ENCODE measurements at places on chromosomes 12 and 14.

DNA sequence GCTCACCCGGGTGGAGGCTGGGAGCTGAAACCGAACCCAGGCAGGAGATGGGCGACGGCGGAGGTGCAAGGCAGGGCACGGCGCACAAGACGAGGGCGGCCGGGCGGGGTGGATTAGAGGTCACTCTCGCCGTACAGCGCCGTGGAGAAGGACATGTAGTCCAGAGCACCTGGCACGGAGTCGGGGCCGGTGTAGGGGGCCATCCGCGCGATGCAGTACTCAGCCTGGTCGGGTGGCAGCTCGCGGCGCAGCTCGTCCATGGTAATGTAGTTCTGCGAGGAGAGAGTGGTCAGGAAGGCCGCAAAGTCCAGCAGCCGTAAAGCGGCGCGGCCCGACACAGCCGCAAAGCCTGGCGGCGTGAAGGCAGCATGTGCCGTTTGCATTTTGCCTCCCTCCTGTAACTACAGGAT lies 81.9 kb upstream of the ZFP36L1 start:
- no peak for DNase-seq

DNA sequence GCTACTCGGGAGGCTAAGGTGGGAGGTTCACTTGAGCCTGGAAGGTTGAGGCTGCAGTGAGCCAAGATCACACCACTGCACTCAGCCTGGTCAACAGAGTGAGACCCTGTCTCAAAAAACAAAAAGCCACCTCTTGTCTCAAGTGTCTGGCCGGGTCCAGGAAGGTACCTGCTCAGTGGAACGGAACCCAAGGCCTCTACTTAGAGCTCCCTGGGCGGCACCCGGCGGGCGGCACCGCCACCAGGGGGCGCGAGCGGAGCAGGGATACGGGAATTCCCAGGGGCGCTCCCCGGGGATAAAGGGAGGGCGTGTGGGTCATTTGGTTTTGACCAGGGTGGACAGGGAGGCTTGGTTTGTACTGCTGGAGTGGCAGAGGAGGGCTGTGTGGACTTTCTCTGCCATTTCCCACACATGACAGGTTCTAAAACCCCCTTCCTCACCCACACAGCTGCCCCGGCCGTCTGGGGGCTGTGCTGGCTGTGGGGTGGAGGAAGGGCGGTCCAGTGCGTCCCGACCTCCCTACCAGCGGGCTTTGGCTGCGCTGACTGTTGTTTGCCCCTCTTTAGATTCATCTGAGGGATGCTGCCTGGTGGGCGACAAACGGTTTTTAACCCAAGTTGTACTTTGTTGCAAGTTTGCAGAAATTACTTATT lies 91.4 kb downstream of the SETD3 start:
- peak; percentile 10 for DNase-seq

- DNase-seq = no peak
Measured at GRCh38 chr12:480831-481816, 21.4 kb downstream of the B4GALNT3 start.

- no peak for DNase-seq
Measured at GRCh38 chr14:32913725-32914124, 25.0 kb upstream of the NPAS3 start.

DNA sequence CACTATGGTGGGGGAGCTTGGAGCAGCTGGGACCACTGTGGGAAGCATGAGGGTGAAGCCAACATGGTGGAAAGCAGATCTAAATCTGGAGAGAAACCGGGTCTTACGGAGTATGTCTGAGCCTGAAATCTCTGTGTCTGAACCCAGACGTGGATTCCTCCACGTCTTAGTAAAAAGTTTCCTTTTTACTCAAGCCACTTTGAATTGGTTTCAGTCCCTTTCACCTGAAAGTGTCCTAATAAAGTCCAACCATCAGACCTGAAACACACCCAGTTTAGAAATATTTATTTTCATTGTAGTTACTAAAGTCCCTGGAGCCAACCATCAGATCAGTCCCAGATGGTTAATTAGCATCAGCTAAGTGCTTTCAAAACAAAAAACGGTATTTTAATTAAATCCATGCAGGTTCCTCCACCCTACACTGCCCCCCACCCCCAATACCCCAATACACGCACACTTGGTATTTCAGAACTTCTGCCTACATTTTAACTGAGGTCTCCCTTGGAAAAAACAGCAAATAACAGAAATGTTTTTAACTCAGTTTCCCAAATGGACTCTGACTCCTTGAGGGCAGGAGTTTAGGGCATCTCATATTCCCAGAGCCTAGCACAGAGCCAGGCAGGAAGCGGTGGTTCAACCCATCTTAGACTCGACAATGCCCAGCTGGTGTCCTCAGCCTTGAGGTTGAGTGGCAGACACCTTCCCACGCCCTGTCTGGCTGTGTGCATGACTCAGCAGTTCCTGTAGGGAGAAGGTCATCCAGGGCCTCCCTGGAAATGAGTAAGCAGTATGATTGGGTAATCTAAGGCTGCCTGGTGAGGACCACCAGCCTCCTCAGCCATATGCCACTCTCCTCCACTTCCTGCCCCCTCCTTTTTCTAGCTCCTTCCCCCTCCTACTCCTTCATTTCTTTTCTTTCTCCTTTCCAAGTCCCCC lies 175.8 kb downstream of the TTC8 start:
- peak; percentile 74 for DNase-seq

DNA sequence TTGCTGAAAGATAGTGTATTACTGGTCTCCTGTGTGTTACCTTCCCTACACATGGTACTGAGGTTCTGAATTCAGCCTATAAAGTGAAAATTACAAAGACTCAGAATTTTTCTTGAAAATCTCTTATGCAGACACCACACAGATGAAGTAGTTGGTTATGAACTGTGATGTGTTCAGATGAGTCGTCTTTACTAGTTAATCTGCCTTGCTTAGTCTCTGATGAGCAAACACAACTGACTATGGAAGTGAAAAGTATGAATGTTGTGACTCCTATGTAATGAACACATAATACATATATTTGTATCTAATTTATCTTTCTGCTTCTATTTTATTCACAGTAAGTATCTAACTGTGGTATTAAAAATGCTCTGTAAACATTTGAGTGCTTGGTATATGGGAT lies 4.7 kb downstream of the MTERF2 start:
- no peak for DNase-seq

DNA sequence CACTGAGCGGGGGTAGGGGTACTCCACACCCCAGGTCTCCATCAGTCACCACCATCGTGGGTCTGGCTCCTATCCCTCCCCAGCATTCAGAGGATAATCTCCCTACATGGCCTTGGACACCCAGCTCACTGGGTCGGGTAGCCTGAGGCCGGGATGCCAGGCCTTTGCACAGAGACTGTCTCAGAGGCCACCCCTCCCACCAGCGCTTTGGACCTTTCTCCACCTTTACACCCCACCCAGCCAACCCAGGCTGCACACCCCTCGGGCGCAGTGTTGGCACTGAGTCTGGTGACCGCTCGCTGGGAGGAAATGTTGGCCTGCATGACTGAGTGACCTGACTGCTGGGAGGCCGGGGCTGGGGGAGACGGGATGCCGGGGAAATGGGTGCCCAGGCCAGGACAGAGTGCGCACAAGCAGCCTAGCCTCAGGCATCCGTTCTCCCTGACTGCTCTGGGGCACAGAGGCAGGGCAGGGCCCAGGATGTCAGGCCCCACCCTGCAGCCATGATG lies 10.6 kb upstream of the LBHD2 start:
- no peak for DNase-seq

Measured in kidney capillary endothelial cell (primary cell).